KG1 (cell line): ENCODE measurements at places on chromosomes 6 and 20.

DNA sequence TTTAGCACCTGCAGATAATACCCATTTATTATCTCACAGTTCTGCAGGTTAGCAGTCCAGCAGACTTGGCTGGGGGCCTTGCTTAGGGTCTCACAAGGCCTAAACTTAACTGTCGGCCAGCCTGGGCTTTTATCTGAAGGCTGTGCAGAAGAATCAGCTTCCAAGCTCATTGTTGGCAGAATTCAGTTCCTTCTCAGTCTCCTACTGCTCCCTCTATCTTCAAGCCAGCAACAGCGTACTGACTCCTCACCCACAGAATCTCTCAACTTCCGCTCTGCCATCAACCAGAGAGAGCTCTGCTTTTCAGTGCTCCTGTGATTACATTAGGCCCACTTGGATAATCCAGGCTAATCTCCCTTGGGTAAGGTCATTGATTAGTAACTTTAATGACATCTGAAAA lies 30.2 kb upstream of the NHSL1 start:
- DNase-seq, result no peak

DNA sequence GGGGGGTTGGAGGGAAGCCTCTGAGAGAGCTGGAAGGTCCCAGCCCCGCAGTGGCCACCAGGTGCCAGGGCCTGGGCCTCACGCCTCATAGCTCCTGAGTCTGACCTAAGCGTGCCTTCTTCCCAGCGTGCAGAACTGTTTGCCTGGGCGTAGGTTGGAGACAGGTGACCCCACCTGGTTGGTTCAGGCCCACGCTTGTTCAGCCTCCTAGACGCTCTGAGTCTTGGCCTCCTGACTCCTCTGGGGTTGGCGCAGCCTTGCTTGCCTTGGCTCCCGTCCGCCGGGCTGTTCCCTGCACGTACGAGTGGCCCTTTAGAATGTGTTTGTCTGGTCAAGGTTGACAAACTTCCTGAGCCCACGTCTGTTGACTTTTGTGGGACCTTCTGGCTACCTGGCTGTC lies 70.8 kb downstream of the EYA2 start:
- no peak for DNase-seq

DNA sequence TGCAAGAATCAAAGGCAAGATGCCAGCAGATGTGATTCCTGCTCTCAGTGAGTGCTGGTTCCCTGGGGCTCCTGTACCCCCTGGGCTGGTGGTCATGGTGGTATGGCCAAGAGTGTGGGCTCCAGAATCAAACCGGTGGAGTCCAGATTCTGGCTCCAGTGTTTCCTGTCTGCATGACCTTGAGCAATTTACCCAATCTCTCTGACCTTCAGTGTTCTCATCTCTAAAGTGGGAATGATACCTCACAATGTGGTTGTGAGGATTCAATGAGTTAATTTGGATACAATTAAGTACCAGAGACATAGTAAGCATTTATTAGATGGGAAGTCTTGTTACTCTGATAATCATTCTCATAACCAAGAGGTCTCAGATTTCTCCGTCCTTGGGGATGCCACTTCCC lies 218.4 kb upstream of the JARID2 start:
- DNase-seq, result no peak

DNA sequence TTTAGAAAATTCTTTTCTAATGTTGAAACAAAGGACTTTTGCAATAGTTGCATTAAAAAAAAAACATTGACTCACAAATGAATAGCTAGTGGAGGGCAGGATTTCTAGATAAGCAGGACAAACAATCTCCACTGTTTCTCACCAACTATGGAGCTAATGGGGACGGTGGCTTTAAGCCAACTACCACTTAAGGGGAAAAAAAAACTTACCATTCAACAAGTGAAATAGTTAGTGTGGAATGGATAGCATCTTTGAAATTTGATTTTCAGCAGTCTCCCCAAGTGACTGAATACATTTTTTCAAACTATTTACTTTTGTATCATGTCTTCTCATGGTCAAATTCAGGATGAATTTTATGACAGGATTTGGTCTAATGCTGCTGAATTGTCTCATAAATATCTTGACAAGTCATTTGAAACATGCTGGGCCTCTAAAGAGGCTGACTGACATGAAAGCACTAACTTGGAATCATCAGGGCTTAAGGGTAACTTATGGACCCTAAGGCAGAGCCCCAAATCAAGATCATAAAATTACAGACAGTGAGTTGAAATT lies 100.5 kb downstream of the EYA4 start:
- DNase-seq, result no peak

DNA sequence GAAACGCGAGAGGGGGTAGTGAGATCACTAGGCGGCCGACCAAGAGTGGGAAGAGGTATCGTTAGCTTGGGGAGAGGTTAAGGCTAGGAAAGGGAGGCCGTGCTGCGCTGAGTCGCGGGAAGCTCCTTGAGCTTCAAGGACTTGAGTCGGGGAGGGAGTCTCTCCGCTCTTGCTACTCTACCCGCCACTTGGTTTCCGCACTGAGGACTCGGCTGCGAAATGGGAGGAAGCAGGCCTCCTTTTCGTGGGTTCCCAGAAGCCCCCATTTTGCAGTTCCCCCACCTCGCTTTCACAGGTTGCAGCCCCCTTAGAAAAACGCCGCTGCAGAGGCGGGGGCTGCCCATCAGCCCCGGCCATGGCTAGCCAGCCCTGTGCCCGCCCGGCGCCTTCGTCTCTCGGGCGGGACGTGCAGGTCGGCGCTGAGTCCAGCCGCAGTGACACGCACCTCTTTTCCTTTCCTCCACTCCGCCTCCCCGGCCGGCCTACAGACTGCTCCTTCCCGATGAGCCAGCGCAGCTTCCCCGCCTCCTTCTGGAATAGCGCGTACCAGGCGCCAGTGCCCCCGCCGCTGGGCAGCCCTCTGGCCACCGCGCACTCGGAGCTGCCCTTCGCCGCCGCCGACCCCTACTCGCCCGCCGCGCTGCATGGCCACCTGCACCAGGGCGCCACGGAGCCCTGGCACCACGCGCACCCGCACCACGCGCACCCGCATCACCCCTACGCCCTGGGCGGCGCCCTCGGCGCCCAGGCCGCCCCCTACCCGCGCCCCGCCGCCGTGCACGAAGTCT lies 4.9 kb downstream of the VGLL2 start:
- no peak for DNase-seq

- DNase-seq, result no peak
Observed at GRCh38 chr20:41394931-41395666, 28.5 kb upstream of the EMILIN3 start.
